ENCODE measurements at places on chromosomes 2 and 18.

GRCh38 chr2:216877085-216877484 is 17.2 kb upstream of the TNP1 start:
- DNase-seq: no peak

GRCh38 chr18:53458268-53458667 is 766.2 kb downstream of the MBD2 start:
- DNase-seq: no peak

DNA sequence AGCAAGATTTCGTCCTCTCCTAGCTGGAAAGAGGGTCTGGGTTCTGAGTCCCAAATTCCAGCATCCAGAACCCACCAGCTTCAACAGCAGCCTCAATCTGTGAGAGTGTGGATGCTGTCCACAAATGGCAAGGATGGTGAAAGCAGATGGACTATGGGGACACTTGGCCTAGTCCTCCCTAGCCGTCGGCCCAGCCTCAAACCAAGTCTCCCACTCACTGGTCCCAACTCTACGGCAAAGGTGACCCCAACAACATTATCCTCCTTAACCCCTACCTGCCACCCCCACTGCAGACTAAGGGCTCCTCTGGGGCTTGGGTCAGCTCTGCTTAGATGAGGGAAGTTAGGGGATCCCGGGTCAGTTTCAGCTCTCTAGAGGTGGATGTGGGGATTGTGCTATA is 57.3 kb downstream of the TNS1 start:
- DNase-seq: no peak

DNA sequence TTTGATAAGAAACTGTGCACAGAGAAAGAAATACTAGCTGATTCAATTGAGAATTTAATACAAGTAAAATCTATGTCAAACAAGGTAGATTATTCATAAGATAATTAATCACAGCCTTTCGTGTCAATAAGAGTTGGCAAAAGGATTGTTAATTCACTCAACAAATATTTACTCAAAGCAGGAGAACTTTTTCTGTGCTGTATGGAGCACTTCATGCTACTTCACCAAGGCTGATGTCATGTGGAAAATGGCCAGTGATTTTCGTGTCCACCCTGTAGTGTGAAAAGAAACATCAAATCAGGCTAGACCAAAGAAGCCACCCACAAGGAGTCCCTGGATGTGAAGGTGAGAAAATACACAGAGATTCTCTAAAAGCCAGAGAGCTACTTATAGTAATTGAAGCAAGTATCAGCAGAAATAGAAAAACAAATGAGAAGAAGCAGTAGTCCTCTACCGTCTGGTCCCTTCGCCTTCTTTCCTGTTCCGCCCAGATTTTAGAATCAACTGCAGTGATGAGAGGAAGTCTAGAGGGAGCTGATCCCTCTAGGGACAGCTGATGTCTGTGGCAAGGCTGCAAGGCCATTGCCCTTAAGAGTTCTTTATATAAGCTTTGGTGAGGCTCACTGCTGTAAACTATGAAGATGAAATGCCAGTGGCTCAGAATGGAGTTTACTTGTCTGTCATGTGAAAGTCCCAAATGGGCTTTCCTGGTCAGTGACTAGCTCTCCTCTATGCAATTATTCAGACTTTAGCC is 201.3 kb upstream of the APCDD1 start:
- DNase-seq: no peak

DNA sequence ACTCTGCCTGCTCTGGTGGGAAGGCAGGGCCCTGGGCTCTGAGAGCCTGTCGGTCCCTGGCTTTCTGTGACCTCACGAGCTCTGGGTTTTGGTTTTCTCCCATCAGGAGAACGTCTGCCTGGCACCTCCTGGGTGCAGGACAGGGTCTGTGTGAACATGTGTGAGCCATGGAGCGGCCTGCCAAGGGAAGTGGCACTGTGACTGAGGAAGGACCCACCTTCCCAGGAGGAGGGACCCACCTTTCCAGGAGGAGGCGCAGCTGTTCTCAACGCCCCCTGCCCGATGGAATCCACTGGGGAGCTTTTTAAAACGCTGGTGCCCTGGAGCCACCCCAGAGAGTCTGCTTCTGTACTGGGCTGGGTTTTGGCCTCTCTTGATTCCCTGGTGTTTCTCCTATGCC is 168.7 kb downstream of the GLI2 start:
- no peak for DNase-seq

GRCh38 chr2:68565858-68566257 is 77.5 kb upstream of the PROKR1 start:
- DNase-seq: no peak

GRCh38 chr18:10160251-10160650 is 246.4 kb downstream of the VAPA start:
- no peak for DNase-seq

GRCh38 chr2:233832869-233833311 is 21.4 kb downstream of the HJURP start:
- no peak for DNase-seq

Measured in stimulated activated naive CD8-positive, alpha-beta T cell treated with anti-CD3 and anti-CD28 coated beads, Interleukin-15, amount 100 ng/mL, for 72 hours (primary cell).